ENCODE measurements at places on chromosomes 6 and 20.

- no peak for DNase-seq
Measured at GRCh38 chr6:34416877-34417371, 8.9 kb downstream of the RPS10 start.

DNA sequence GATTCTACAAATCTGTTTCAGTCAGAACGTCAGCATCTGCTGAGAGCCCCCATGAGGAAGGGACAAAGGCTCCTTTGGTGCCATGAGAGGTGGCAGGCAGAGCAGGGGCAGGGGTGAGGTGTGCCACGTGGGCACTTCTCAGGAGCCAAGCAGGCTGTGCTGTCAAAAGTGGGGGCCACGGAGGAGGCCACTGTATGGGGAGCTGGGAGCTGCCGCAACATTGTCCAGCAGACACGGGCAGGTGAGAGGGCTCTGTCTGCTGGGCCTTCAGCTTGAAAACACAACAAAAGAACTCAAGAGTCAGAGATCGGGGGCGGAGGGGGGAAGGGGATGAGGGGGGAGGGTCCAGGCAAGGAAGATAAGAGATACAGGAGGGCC is 21.6 kb upstream of the FOXP4 start:
- no peak for DNase-seq

- no peak for DNase-seq
Measured at GRCh38 chr6:27562027-27562410, 89.1 kb upstream of the ZNF184 start.

DNA sequence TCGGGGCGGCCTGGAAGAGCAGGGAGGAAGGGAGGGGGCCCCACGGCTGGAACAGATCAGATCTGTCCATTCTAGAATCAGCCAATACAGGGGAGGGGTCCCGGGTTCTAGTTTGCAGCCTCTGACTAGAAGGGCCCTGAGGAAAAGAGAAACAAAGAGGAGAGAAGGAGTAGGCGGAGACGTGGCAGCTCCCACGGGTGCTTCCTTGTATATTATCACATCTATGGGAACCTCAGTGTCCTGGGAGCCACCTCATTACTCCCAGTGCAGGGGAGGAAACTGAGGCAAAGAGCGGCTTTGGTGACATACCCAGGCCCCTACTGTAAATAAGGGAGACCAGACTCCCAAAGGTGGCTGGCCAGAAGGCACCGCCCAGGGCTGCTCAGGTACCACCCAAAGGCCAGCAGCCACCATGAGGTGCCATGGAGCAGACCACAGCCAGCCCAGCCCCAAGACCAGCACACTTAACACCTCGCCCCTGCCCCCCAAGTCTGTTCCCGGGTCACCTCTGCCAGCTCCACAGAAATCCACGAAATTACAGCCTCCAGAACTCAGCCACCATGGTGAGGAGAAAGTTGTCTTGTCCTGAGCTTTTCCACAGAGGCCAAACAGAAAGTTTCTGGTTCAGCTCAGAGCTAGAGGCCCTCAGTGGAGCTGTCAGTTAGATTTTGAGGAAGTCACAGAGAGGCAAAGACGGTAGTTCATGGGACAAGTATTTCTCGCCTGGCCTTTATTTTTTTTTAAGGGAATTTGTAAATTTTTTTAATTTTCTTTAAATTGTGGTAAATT is 2.1 kb downstream of the ZC3H12D start:
- DNase-seq, result no peak

- DNase-seq, result no peak
Measured at GRCh38 chr6:65182681-65183080, 524.3 kb downstream of the EYS start.

- peak; percentile 1 for DNase-seq
Measured at GRCh38 chr6:81169166-81169565, 583.3 kb downstream of the TENT5A start.

DNA sequence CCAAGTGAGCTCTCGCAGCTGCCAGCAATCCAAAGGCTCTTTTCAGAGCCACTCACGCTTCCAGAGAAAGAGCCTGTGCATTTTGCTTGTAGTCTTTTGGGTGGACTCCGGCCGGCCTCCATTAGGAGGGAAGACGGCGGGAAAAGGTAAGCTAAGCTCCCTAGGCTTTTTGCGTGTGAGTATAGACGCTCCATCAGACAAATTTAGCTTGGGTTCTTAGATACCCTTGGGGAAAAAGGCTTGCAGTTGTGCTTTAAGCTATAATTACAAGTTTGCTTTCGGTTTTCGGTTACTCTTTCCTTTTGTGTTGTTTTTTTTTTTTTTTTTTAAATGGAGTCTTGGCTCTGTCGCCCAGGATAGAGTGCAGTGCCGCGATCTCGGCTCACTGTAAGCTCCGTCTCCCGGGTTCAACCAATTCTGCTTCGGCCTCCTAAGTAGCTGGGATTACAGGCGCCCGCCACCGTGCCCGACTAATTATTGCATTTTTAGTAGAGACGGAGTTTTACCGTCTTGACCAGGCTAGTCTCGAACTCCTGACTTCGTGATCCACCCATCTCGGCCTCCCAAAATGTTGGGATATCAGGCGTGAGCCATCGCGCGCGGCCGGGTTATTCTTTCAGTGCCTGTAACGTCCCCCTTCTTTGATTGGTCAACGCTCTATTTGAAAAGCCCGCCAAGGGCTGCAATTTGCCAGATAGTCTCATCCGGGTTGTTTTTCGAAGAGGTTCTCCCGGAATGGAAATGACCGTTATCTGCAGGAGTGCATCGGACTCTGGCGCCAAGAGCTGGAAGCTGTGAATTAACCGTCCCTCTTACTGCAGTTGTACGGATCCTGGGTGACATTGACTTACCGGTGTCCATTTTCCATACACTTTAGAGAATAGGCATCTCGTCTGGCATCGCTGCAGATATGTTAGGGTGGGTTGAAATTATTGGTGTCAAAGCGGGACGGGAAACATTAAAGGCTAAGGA is 18.1 kb downstream of the OR2B2 start:
- peak; percentile 89 for DNase-seq

DNA sequence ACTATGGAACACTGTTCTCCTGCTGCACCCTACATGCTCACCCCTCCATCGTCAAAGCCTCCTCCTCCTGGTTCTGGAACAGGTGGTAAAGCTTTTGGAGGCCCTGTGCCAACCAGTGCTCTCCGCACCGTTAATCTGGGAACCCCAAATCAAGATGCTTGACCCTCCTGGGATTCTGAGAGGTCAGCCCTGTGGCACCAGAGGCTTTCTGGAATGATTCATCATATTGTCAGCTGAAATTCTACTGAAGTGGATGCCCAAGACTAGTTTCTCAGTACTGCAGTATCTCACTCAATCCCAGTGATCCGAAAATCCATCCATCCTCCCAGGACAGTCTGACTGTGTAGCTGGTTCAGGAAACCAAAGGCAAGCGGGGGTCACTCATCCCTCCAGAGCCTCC is 92.7 kb downstream of the TRERF1 start:
- no peak for DNase-seq

GRCh38 chr6:35751594-35751993 is 14.8 kb downstream of the ARMC12 start:
- DNase-seq, result no peak

GRCh38 chr20:63873477-63873971 is 8.5 kb downstream of the TPD52L2 start:
- no peak for DNase-seq

DNA sequence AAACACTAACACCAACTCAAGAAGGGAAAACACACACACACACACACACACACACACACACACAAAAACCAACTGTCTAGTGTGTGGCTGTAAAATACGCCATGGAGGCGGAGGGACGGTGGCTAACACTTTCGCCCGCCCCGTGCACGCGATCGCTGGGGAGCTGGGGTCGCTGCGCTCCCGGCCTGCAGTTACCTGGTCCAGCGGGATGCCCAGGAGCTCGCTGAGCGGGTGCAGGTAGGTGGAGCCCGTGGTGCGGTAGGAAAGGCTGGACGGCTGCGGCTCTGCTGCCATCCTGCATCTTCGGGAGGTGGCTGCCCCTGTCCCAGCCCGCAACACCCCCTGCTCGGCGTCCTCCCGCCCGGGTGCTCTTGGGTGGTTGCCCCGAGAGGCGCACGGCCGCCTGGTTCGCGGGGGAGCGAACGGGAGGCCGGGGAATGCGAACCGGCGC is 303 bp downstream of the MBOAT1 start:
- DNase-seq, result no peak

GRCh38 chr20:34415079-34415478 is 52.0 kb downstream of the ITCH start:
- DNase-seq, result no peak

DNA sequence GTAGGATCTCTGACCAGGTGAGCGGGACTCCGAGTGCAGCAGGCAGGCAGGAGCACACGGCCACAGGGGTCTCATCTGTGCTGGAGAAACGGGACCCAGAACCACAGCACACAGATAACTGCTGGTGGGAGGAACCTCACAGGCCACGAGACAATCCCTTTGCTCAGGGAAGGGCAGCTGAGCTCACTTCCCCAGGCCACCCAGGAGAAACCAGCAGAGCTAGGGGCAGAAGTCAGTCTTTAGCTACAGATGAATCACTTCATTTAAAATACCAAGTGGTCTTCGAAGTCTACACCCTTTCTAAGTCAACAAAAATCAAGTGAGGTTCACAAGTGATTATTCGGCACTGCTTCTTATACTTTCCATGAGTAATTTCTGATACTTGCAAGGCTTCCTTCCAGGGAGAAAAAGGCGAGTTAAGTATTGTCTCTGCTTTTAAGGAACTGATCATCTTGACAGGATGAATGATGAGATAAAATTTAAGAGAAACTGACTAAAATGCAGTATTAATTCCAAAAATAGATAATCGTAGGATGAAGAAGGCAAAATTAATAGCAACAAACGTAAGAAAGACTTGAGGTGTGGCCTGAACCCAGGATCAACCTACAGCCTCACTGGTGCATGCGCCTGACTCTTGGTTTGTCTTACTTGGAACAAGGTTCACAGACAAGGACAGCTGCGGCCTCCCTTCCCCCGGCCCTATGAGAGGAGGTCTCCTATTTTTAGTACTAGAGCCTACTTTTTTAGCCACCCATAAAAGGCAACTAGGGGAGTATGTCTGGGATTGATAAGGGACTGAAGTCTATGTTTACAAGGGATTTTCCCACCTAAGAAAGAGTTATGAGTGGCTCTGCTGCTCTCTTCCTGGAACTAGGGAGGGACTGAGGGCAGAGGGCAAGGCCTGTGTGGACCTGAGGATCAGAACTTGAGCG is 233.6 kb downstream of the TTLL2 start:
- no peak for DNase-seq

DNA sequence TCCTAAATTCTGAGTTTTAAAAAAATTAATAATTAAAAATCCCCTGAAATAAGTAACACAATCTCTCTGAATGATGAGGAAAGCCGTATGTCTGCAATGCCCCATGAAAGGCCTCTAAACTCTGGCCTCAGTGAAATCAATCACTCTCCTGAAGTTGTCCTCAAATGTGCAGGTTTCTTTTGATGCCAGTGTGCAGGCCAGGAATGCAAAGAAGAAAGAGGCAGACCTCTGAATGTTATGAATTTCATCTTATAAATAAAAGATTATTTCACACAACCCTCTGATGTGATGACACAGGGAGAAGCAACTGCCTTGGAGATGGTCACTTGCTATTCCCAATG is 121.8 kb downstream of the TBXT start:
- DNase-seq, result no peak

DNA sequence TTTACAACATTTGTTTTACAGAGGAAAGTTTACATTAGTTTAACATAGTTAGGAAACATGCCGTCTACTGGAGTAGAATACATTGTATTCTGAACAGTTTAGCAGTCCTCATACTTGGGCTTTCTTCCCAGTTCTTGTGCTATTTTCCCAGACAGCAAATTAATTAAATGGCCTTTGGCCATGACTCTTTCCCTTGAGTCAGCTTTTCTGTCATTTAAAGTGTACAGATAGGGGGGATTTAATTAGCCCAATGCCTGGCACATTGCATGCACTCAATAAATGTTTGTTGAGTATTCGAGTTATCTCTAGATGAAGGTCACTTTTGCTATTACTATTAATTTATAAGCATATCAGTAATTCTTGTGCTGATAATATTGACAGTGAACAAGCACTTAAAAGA is 1.6 kb downstream of the TMEM244 start:
- DNase-seq, result no peak

GRCh38 chr6:87561017-87561416 is 28.8 kb downstream of the RARS2 start:
- DNase-seq, result no peak

DNA sequence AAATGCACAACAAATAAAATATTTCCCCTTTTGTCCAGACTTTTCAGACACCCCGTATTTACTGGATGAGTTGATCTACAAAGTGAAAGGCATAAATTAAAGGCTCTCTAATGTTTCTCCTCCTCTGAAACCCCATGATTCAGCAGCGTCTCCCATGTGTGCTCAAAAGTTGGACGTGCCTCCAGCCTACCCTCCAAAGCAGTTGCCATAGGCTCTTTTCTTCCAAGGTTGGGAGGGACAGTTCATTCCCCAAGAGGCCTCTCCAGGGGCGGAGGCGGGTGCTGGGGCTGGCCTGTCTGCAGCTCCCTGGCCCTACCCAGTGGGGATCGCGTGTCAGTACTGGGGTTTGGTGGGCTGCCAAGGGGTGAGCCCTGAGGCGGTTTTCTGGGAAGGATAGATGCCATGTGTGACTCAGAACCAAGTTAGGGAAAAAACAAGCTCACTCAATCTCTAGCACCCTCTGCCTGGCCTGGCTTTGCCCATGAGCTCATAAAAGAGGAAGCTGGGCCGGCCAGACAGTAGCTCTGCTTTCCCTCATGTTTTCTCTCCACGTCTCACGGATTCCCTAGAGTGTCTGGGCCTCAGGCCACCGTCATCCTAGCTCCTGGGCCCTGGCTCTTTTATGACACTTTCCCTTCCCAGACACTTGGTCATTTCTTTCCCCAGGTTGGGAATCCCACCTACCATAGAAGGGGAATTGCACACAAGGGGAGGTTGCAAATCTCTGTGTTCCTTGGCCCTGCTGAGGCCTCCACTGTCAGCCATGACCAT is 8.0 kb upstream of the IER3 start:
- DNase-seq, result no peak

DNA sequence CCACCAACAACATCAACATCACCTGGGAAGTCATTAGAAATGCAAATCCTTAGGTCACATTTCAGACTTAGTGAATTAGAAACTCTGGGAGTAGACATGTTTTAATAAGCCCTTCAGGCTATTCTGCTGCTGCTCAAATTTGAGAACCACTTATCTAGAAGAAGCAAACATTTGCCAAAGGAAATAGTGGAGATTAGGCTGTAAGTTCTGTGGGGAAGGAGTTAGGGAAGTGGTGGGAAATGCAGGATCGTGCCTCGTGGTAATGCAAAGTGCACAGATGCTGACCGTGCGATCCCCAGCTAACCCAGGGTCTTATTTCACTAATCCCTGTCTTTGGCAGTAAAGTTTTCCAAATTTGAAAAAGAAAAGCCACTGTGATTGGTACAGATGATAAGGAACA is 328.5 kb downstream of the EPM2A start:
- no peak for DNase-seq

DNA sequence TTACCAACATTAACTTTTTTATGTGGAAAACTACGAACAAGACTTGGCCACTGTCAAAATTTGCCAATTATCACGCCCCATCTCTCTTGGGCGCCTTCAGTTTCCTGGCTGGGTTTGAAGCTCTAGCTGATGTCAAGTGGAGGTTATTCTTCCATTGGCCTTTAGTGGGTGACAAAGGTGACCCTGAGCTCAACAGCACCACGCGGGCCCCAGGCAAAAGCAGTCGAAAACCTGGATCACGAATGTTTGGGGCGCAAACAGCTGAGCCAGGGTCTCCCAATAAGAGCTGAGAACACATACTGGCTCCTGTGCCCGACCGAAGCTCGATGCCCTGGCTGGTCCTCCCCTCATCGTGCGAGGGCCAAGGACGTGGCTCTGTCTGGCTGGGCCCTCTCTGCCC is 26.8 kb downstream of the SLC17A9 start:
- DNase-seq, result no peak

Data from neuronal stem cell (in vitro differentiated cells).